NCI-H446 treated with DMSO at 0.1 percent for 48 hours (cell line): ENCODE measurements at places on chromosomes 7 and 10.

DNA sequence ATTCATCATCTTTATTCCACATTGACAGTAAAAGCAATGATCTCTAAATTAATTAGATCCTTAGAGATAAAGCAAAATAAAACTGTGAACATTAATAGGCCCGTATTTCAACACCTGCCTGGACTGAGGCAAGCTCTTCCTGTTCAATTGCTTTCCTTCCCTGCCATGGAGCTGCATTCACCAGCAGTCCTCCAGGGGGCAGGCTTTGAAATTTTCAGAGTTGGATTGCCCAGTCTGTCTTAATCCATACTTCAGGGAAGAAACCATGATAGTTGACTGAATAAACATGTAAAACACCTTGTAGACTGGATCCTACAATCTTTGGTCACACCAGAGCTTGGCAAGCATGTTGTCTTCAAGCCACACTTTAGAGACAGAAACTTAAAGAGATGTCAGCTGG is 936.6 kb downstream of the NRG3 start:
- DNase-seq: no peak

GRCh38 chr7:155568842-155569494 is 22.6 kb upstream of the CNPY1 start:
- no peak for DNase-seq

- no peak for DNase-seq
Measured at GRCh38 chr10:86504510-86504909, 17.1 kb downstream of the WAPL start.

- no peak for DNase-seq
Measured at GRCh38 chr10:22906767-22907166, 21.1 kb upstream of the ARMC3 start.

- DNase-seq: no peak
Measured at GRCh38 chr7:99406557-99406956, 1.8 kb downstream of the PDAP1 start.
